ENCODE measurements at places on chromosomes 1 and 21.
A peak's percentile ranks its signal among the peaks of the same experiment; 100 is the strongest.

- DNase-seq, result no peak
Observed at GRCh38 chr1:164628772-164629171, 69.8 kb downstream of the PBX1 start.

DNA sequence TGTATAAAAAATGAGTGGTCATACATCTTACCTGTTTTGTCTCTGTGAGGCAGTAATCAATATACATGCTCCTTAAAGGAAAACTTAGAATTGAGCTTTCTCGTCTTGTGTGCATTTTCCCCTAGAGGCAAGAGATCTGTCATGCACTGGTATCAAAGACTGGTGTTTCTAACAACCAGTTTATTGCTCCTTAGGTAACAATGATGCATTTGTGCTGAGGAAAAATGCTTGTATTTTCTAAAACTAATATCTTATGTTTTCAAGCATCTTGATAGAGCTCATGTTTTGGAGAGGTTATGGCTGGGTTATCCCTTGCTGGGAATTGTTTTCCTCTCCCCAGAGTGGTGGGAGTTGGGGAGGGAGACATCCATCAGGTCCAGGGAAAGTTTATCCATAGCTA lies 23.9 kb upstream of the CCDC190 start:
- DNase-seq, result no peak

DNA sequence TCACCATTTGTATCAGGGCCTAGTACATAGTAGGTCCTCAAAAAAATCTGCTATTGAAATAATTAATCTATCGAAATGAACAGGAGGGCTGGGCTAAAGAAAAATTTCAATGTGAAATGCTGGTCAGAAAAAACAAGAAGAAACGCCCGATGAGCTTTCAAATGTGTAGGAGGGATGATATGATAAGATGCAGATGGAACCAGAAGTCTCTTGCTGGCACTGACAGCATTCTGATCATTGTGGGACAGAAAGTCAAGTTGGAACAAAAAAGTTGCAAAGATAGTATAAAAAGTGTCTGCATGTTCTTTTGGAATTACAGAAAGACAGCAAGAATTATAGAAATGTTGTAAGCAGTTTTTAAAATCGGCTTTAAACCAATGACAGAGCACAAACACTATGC lies 11.1 kb downstream of the G0S2 start:
- no peak for DNase-seq

GRCh38 chr1:5620418-5620817 lies 371.8 kb downstream of the NPHP4 start:
- DNase-seq, result no peak

DNA sequence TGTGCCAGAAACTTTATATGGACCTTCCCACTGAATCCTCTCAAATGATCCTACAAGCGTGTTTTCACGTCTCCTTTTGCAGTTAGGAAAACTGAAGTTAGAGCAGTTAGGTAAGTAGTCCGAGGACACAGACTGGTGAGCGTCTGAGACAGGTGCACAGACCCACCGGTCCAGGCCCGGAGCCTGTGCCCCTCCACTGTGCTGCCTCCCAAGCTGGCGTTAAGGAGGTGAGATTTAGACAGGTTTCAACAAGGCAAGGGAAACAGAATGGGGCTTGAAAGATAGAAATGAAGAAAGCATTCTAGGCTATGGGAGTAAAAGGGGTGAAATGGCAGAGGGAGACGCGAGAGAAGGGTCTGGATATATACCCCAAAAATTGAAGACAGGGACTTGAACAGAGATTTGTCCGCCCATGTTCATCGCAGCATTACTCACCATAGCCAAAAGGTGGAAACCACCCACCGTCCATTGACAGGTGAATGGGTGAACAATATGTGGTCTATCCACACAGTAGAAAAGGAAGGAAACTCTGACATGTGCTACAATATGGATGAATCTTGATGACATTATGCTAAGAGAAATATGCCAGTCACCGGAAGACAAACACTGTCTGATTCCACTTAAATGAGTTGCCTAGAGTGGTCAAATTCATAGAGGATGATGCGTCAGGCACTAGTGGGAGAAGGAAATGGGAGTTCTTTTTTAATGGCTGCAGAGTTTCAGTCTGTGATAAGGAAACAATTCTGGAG lies 15.7 kb upstream of the PKP1 start:
- DNase-seq, result no peak

GRCh38 chr1:71638081-71638766 lies 557.4 kb upstream of the ZRANB2 start:
- DNase-seq, result no peak

- DNase-seq, result no peak
Observed at GRCh38 chr21:31514598-31514997, 144.9 kb upstream of the SOD1 start.

- no peak for DNase-seq
Observed at GRCh38 chr1:41122148-41122547, 100.6 kb upstream of the SLFNL1 start.

DNA sequence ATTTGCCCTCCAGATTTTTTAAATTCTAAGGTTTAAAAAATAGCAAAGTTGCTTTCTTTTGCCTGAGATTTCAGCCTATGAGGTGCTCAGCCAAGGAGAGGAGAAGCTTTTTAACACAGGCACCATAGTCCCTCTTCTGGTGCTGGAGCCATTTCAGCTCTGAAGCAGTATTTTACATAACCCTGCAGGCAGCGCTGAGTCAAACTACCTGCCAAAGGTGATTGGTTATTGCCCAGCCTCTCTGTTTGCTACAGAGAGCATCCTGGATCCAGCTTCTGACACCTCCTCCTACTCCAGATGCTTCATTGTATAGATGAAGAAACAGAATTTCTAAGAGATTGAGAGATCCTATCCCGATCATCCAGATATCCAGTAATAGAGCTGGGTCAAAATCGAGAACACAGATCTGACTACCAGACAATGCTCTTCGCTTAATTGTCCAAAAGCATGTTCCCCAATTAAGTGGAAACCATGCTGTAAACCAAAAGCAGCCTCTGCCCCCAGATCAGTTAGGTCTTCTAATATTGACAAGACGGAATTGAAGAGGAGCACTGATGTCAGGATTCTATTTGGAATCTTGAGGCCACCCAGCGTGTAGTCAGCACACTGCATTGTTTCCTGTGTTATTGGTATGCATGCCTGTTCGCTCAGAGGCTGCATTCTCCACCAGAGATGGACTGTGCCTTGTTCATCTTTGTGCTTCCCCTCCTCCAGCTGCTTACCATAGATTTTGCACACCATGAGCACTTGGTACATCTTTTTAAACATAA lies 22.1 kb downstream of the RGS8 start:
- no peak for DNase-seq

DNA sequence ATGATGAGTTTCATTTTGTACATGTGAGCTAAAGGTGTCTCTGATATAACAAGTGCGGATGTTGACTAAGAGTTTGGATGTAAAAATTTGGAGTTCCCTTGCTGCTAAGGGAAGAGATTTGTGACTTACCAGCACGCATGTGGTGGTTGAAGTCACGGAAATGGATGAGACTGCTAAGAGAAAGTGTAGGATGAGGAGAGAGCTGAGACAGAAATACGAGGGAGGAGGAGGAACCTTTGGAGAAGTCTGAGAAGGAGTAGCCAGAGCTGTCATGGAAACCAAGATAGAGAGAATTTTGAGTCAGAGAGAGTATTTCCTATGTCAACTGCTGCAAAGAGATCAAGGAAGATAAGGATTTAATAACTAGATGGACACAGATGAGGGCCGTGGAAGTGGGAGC lies 106.5 kb upstream of the COL24A1 start:
- no peak for DNase-seq

- no peak for DNase-seq
Observed at GRCh38 chr1:48035371-48036141, 38.4 kb upstream of the TRABD2B start.

DNA sequence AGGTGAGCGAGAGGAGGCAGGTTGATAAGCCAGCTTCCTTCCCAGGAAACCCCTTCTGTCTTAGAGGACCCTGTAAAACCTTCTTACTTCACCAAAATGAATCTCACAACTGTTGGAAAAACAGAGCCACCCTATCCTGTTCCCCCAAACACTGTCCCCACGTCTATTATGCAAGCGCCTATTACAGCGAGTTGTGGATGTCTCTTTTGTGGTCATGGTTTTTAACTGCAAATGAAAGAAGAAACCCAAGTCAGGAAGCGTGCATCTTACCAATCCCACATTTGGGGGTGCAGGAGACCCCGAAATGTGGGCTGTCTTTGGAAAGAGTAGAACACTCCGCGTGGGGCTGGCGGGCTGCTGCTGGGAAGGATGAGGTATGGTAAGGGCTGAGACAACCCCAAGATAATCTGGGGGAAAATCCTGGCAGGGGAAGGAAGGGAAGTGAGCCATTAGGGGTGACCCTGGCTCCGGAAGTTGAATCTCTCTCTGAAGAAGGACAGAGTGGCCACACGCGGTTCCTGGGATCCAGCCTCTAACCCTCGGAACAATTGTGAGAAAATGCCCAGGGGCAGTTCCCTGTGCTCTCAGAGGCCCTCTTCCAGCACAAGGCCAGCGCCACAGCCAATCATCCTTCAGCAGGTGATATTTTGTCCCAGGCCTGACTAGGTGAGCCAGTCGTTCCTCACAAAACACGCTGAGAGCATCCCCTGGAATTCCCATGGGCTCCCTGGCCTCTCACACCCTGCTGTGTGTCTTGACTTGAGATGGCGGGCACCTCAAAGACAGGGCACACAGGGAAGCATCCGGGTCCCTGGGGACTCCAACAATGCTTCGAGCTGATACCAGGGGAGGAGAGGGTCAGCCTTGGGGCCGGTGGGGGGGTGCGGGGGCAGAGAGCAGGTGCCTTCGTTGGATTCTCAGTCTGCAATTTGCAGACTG lies 168.5 kb upstream of the IRF2BP2 start:
- peak; percentile 25 for DNase-seq

DNA sequence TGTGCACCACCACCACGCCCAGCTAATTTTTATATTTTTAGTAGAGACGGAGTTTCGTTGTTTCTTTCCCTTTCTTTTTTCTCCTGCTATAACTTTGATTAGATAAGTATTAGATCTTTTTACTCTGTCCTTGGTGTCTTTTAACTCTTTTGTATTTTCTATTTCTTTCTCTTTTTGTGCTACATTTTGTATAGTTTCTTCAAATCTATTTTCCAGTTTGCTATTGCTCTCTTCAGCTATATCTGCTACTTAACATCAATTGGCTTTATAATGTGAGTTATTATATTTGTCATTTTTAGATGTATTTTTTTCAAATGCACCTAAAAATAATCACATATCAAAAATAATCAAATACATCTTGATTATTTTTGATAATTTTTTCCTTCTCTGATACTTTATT lies 16.0 kb upstream of the ERRFI1 start:
- DNase-seq, result no peak

GRCh38 chr21:43800566-43800965 lies 11.2 kb downstream of the RRP1 start:
- no peak for DNase-seq

DNA sequence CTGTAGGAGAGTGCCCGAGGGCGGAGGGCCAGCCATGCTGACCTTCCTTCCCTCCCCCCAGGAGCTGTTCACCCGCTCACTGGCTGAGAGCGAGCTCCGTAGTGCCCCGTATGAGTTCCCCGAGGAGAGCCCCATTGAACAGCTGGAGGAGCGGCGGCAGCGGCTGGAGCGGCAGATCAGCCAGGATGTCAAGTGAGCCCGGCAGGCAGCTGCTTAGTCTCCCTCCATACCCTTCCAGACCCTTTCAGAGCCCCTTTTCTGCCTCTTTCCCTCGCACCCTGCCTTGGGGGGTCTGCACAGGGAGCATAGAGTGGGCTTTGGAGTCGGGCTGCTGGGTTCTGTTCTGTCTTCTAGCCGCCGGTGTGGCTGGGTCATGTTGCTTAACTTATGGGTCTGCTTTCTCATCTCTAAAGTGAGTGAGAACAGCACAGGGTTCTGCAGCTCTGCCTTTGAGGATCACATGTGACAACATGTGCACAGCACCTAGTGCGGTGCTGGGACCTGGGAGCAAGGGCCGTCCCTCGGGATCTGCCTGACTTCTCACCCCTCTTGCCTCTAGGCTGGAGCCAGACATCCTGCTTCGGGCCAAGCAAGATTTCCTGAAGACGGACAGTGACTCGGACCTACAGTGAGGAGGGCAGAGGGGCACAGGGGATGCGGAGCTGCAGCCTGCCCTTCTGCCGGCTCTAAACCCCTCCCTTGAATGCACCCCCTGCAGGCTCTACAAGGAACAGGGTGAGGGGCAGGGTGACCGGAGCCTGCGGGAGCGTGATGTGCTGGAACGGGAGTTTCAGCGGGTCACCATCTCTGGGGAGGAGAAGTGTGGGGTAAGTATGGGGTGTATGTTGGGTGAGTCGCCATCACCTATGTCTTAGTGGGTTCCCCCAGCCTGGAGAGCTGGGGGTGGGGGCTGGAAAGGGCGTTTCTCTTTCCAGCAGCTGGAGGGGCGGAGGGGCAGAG lies 6.2 kb downstream of the AMPD2 start:
- DNase-seq, result no peak

DNA sequence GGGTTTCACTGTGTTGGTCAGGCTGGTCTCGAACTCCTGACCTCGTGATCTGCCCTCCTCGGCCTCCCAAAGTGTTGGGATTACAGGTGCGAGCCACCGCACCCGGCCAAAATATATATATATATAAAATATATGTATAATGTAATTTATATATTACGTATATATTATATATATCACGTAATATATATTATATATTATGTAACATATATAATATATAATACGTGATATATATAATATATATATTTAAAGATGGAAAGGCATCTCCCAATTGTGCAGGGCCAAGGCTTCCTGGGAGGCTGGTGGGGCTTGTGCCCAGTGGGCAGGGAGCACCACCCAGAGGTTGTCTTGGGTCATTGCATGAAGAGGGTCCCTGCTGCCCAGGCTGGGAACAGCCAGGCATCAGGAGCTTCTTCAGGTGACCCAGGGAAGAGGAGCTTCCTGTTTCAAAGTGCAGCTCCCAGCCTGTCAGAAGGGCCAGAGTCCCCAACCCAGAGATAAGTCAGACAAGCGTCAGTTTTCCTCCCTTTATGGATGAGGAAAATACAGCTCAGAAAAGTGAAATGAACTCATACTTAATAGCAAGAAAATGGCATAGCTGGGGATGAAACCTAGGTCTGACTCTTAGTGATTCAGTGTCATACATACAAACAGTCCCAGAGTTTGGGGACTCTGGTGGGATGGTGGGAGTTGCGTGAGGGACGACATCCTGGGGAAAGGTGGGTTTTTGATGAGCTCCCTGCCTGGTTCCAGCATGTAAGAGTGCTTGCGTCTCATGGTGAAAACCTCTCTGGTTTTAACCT lies 12.0 kb downstream of the UBE2Q1 start:
- peak; percentile 81 for DNase-seq

GRCh38 chr21:35873441-35873840 lies 186.9 kb downstream of the SETD4 start:
- DNase-seq, result no peak

GRCh38 chr21:32383812-32384211 lies 9.0 kb downstream of the URB1 start:
- DNase-seq, result no peak

- DNase-seq, result no peak
Observed at GRCh38 chr1:111647736-111648135, 28.1 kb downstream of the RAP1A start.
